B cell (primary cell): ENCODE measurements at places on chromosomes 2 and 18. TPM values are rescaled to one million over a fixed set of nuclear protein-coding genes. Genes with fewer than 3 reads are reported as not detected.

The NT5DC4 gene
- 2.0 and 10.3 TPM in 2 replicates for total RNA-seq

The ABCB11 gene
- total RNA-seq: not detected in 2 replicates

The GAL3ST2 gene
- 0.51 TPM in 1 of 2 replicates, not detected in the other for total RNA-seq

The CFC1 gene
- not detected in 2 replicates for total RNA-seq

The OR6B3 gene
- not detected in 2 replicates for total RNA-seq

The RRM2 gene
- total RNA-seq: 1.2 and 1.3 TPM in 2 replicates

The INHA gene
- total RNA-seq: not detected in 2 replicates

The MSH6 gene
- total RNA-seq: 43.9 and 46.9 TPM in 2 replicates

The TMEM247 gene
- not detected in 2 replicates for total RNA-seq

The ANO7 gene
- total RNA-seq: 1.4 and 1.8 TPM in 2 replicates

The COL5A2 gene
- 0.44 and 0.66 TPM in 2 replicates for total RNA-seq

The SPC25 gene
- 0.22 and 0.64 TPM in 2 replicates for total RNA-seq

The TSPYL6 gene
- not detected in 2 replicates for total RNA-seq

The L3MBTL4 gene
- total RNA-seq: 11.6 and 11.9 TPM in 2 replicates

The KLHL14 gene
- total RNA-seq: 42.0 and 42.5 TPM in 2 replicates

The CCDC141 gene
- total RNA-seq: 42.1 and 47.5 TPM in 2 replicates

The DNAJC5G gene
- total RNA-seq: 0.39 TPM in 1 of 2 replicates, not detected in the other

The LAMA3 gene
- total RNA-seq: 0.32 TPM in 1 of 2 replicates, not detected in the other

The DLGAP1 gene
- total RNA-seq: 0.07 and 0.15 TPM in 2 replicates

The TFCP2L1 gene
- total RNA-seq: 0.05 TPM in 1 of 2 replicates, not detected in the other

The FAM161A gene
- total RNA-seq: 6.8 and 7.4 TPM in 2 replicates

The ANKRD53 gene
- total RNA-seq: 0.84 and 1.4 TPM in 2 replicates

The MIB1 gene
- 24.4 and 25.5 TPM in 2 replicates for total RNA-seq

The CCDC121 gene
- 1.3 and 2.2 TPM in 2 replicates for total RNA-seq

The UBXN4 gene
- 112 and 113 TPM in 2 replicates for total RNA-seq

The DUSP28 gene
- 19.0 TPM in 2 replicates for total RNA-seq

The VIT gene
- total RNA-seq: not detected in 2 replicates
